Aorta (tissue), 5 donors: ENCODE measurements at places on chromosomes 12 and 14. TPM values are rescaled to one million over a fixed set of nuclear protein-coding genes. Genes with fewer than 3 reads are reported as not detected.
A peak's percentile ranks its signal among the peaks of the same experiment; 100 is the strongest.

RFX4 gene
- total RNA-seq = not detected

DNA sequence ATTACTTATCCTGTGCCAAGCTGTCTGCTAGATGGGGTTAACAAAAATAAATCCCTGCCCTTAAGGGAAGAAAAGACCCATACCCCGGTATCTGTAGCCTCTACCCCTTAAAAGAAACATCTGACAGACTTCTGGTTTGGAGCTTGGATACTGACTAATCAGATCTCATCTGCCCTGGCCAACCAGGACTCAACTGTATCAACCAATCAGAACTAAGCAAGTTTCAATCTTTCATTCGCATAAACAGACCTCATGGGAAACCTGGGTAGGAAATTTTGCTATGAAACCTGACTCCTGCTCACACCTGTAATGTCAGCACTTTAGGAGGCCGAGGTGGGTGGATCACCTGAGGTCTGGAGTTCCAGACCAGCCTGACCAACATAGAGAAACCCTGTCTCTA lies 26.4 kb upstream of the PRMT8 start:
- no peak for DNase-seq

DNA sequence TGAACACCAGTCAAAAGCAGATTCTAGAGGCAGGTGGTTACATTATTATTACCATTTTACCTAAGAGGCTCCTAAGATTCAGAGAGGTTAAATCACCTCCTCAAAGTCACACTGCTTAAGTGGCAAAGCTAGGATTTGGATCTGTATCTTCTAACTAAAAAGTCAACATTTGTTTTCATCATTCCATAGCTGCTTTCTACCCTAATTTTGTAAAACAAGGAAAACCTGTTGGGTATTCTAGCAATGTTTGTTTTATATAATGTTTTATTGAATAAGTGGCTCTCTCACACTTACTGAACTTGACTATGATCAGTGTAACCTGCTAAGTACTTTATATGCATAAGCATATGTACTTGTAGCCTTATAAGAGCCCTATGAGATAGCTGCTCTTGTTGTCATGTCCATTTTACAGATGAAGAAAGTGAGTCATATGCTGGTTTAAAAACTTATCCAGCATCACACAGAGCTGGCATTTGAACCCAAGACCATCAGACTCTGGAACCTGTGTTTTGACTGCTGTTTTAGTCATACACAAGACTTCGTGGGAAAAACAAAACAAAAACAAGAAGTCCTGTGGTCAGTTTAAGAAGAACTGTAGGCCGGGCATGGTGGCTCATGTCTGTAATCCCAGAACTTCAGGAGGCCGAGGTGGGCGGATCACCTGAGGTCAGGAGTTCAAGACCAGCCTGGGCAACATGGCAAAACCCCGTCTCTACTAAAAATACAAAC lies 31.7 kb upstream of the EVL start:
- no peak for DNase-seq

DNA sequence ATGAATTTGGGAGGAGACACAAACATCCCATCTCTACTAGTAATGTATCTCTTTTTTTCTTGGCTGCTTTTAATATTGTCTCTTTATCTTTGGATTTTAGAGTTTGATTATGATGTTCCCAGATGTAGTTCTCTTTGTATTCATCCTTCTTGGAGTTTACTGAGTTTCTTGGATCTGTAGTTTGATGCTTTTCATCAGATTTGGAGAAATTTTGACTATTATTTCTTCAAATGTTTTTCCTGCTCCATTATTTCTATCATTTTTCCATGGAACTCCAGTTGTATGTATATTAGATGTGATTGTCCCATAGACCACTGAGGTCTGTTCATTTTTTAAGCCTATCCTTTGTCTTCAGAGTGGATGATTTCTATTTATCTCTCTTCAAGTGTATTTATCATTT lies 90.7 kb upstream of the ARHGAP5 start:
- no peak for DNase-seq

- DNase-seq = peak; percentile 47
These were observed 250.9 kb downstream of the ADGRD1 start for GRCh38 chr12:131204416-131205274.

- no peak for DNase-seq
These were observed 344.7 kb downstream of the CACNA1C start for GRCh38 chr12:2397356-2398045.

GRCh38 chr12:14878488-14878887 lies 7.2 kb downstream of the MGP start:
- DNase-seq = no peak

RILPL1 gene
- total RNA-seq = 33.3 TPM

DNA sequence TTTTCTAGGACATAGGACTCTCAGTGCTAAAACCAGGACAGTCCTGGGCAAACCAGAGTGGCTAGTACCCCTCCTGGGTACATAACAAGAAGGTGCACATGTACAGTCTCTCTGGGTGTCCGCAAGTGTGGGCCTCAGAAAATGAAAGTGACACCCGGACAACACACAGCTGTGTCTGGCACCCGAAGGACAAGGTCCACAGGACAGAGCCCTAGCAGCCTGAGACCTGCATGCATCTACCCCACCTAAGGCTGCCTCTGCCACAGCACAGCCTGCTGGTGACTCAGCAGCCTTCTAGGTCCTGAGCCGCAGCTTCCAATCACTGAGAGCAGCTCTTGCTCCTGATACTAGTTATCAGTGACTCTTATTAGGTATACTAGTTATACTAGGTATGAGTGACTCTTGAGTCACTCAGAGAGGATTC lies 784.1 kb upstream of the TBX3 start:
- no peak for DNase-seq

DNA sequence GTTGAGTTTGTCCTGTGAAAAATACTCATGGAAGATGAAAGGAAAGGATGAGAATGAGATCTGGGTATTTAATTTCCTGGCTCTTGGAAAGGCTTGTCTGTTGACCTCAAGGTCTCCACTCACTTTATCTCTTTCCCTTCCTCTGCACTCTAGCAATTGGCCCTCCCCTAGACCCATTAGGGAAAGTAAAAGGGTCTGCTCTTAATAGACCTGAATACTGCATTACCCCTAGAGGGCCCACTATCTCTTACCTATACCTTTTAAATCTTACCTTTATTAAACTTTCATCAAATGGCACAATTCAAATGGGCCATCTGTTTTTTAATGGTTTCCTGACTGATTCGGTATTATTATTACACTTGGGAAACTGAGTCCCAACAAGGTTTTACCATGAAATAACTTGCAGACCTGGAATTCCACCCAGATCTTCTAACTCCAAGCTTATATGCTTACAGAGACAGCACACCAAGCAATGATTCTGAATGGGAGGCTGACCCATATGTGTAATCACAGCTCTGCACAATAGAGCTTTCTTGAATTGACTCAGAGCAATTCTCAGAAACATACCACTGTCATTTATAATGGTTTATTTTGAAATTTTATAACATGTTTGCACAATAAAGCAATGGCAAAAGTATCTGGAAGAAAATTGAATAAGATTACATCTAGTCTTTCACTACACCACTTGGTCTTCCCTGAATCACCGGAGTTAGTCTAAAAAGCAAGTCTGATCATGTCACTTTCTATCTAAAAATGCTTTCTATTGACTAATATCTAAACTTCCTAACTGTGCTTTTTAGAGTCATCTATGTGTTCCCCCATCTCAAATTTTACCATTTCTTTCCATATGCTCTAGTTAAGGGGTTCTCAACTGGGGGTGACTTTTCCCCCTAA lies 618.5 kb downstream of the NRXN3 start:
- no peak for DNase-seq

PLA2G1B gene
- total RNA-seq = 0.91 TPM

DNA sequence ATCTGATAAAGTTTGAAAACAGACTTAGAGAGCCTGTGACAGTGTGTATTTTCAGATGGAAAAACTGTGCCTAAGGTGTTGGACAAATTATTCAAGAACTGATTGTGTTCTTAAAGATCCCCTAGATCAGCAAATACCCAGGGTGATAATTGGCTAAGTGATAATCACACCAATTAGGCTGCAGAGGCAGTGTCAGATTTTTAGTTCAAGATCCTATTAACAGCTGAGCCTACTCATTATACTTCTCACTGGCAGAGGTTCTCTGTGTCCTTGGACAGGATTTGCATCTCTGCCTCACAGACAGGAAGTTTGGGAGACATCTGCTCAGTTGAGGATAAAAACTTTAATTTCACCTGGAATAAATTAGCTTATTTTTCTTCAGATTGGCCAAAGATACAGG lies 4.3 kb upstream of the FGD4 start:
- DNase-seq = no peak

DNA sequence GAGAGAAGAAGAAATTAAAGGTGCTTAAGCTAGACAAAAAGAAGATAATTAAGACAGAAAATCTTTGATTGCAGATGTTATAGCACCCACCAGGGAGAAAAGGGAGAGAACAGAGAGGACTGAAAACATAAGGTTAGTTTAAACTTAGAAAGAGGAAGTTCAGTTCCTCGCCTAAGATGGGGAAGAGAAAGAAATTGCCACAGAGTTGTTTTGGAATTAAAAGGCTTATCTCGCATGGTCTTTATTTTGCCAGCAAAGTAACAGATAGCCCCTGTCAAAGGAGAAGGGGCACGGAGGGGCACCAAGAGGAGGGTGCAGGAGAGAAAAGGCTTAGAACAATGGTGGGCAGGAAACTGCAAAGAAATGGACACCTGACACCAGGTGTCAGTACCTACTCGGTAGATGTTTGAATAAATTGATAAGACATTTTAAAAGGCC lies 17.8 kb upstream of the OXA1L start:
- no peak for DNase-seq

- no peak for DNase-seq
These were observed 19.2 kb upstream of the CYP46A1 start for GRCh38 chr14:99664937-99665273.
